Cerebellum (tissue), 4 donors: ENCODE measurements at places on chromosomes 12 and 14.

- no peak for DNase-seq
Observed at GRCh38 chr14:27190296-27190695, 592.5 kb upstream of the NOVA1 start.

GRCh38 chr12:13981990-13982389 lies 588 bp upstream of the GRIN2B start:
- DNase-seq = no peak

DNA sequence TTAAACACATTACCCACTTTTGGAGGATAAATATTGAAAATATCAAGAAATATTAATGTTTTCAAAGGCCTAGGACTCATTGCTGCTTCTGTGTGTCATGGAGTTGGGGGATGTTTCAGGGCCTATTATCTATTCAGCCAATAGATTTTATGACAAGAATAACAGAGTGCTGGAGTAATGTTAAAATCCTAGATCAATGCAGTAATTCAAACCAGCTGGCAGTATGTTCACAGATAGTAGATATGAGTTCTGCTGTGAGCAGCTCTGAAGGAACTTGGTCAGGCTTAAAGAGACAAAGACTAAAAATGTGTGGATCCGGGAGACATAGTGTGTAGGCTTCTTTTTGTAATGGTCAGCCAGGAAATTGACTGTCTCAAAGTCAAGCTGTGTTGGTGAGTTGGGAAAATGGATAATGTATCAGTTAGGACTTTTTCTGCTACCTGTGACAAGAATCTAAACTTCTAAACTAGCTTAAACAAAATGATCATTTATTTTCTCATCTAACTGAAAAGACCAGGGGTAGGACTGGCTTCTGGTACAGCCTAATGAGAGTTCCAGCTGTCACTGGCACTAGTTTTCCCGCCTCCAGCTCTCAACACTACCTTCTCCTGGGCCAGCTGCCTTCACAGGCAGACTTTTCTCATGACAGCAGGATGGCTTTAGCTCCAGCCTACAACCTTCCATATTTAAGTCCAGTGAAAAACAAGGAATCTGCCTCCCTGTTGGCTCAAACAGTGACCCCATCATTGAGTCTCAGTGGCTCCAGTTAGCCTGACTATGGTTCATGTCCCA lies 16.3 kb upstream of the POLR3B start:
- no peak for DNase-seq

DNA sequence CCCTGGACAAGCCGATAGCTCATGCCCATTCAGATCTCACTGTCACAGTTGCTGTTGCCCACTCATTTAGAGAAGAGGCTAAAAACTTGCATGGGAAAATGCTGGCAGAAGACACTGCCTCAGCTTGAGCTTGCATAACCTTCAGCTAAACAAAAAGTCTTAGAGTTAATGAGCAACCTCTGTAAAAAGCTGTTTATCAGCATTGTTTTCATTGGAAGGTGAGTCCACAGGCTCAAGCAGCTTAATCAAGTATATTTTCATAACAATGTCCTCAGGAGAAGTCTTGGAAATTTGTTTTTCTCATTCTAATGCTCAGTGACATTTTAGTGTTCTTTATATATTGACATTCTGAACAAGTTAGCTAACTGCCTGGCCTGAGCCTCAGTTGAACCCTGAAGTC lies 872.9 kb downstream of the TMTC2 start:
- no peak for DNase-seq

- no peak for DNase-seq
Observed at GRCh38 chr12:51127050-51127729, 43.8 kb upstream of the CSRNP2 start.

GRCh38 chr12:46965880-46966279 lies 113.5 kb upstream of the PCED1B start:
- no peak for DNase-seq

- DNase-seq = no peak
Observed at GRCh38 chr14:34912182-34912581, 37.0 kb upstream of the BAZ1A start.

DNA sequence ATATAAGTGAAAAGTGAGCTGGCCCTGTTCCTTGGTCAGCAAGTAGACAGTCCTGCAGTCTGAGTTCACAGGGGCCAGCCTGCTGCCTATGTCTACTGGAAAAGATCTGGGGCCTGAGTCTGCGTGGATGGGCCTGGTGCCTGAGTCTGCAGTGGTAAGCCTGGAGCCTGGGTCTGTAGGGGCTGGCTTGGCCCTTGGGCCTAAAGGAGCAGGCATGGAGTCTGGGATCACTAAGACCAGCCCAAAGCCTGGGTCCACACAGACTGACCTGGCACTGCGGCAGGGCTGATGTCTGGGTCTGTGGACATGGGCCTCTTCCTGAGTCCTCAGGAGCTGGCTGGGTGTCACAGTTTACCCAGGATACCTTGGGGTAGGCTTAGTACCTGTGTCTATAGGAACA lies 95.4 kb downstream of the KLHL28 start:
- no peak for DNase-seq

GRCh38 chr12:124568431-124569374 lies 1.3 kb upstream of the NCOR2 start:
- no peak for DNase-seq

- no peak for DNase-seq
Observed at GRCh38 chr12:108806921-108807320, 50.5 kb downstream of the SSH1 start.

GRCh38 chr14:103138301-103139131 lies 15.3 kb downstream of the TNFAIP2 start:
- no peak for DNase-seq

DNA sequence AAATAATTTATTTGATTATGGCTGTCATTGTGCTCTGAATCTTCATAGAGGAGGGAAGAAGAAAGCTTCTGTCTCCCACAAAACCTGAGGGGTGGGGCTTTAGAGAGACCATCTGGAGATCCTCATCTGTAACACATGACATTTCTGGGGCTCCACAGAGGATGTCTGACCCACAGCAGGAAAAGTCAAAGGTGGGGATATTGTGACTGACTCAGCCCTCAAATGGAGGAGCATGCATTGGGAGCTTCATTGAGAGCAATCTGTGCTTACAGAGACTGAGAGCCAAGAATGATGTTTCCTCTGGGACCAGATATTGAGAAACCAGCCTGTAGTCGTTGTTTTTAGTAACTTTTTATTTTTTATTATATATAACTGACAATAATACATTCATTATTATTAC lies 158.7 kb downstream of the SYT1 start:
- DNase-seq = no peak

DNA sequence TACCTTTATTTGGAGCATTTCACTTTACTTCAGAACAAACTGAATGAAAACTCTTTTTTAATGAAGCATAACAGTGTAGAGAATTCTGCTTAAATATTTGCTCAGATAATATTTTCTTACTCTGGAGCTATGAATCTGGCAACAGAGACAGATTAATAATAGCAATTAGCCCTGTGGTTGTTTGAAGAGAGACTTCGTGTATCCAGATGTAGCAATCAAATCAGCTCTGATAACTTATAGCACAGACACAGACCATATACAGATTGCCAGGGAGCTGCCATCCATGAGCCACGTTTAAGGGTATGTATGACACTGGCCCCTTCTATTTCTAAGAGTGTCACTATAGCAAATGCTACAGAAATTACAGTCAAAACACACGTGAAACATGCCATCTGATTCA lies 146.6 kb downstream of the EXOC5 start:
- no peak for DNase-seq

DNA sequence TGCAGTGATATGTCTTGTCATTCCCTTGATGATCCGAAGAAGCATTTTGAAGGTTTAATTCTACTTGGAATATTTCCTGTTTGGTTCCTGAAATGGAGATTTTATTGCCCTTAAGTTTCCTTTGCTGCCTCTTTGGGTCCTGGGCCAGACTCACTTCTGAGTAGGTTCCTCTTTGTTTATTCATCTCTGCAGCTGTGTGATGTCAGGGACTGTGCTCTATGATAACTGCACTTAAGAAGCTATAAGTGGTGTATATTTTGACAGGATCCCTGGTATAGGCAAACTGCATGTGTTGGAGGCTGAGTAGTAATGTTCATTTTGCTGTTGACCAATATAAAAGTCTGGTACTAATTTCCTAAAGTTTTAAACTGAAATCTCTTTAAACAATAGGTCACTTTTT lies at the start of gene KLRC4:
TSS of gene KLRC4 (minus strand) at position 366 of the 400 bp plus-strand sequence. CDS start at position 184, 182 bp downstream.
- no peak for DNase-seq

- no peak for DNase-seq
Observed at GRCh38 chr12:76337583-76337982, 10.6 kb downstream of the BBS10 start.
